Activated CD8-positive, alpha-beta memory T cell treated with anti-CD3 and anti-CD28 coated beads, Interleukin-2, amount 50 U/mL, for 48 hours (primary cell): ENCODE measurements at places on chromosomes 7 and 10.

- no peak for DNase-seq
These were observed 571 bp upstream of the PRKAR2B start for GRCh38 chr7:107043921-107044346.

DNA sequence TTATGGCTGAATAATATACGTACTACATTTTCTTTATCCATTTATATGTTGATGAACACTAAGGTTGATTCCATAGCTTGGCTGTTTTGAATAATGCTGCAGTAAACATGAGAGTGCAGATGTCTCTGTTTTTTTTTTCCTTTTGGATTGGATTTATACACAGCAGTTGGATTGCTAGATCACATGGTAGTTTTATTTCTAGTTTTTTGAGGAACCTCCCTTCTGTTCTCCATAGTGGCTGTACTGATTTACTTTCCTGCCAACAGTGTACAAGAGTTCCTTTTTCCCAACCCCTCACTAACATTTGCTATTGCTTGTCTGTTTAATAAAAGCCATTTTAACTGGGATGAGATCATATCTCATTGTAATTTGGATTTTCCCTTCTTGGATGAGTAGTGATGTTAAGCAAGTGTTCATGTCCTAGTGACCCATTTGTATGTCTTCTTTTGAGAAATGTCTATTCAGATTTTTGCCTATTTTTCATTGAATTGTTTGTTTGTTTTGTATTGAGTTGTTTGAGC is 36.0 kb downstream of the ABCA13 start:
- DNase-seq, result no peak

- no peak for DNase-seq
These were observed 285.7 kb downstream of the FGFR2 start for GRCh38 chr10:121312587-121312986.

- no peak for DNase-seq
These were observed 379.0 kb upstream of the CNTNAP2 start for GRCh38 chr7:145737617-145738016.

DNA sequence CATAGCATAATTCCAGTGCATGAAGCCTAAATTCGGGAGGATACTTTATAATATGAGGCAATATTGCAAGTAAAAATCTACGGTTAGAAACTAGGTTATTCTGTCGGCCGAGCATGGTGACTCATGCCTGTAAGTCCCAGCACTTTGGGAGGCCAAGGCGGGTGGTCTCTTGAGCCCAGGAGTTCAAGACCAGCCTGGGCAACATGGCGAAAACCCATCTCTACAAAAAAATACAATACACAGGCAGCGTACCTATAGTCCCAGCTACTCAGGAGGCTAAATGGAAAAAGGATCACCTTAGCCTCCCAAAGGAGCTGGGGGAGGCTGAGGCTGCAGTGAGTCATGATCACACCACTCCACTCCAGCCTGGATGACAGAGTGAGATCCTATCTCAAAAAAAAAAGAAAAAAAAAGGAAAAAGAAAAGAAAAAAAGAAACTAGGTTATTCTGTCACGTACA is 14.2 kb downstream of the SKAP2 start:
- no peak for DNase-seq

DNA sequence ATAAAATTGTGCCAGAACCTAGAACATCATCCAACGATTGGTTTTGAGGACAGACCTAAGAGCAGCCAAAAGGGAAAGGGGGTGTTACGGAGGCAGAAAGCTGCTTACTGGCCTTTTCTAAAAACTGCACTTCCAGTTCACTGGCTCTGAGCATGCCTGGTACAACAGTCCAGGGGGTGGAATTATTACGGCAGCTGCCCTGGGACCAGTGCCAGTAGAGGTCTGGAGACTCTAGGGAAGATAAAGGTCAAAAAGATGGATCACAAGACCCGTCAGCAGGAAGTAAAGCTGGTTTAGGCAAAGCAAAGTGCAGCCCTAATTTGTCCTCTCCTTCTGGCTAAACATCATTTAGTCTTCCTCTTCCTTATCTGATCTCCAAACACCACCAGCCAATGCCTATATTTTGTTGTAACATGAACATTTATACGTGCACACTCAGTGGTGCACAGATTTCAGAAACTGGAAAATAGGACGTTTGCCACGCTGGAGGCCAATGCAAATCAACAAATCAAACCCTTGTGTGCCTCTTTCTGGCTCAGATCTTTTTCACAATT is 216.4 kb upstream of the DPP6 start:
- no peak for DNase-seq

DNA sequence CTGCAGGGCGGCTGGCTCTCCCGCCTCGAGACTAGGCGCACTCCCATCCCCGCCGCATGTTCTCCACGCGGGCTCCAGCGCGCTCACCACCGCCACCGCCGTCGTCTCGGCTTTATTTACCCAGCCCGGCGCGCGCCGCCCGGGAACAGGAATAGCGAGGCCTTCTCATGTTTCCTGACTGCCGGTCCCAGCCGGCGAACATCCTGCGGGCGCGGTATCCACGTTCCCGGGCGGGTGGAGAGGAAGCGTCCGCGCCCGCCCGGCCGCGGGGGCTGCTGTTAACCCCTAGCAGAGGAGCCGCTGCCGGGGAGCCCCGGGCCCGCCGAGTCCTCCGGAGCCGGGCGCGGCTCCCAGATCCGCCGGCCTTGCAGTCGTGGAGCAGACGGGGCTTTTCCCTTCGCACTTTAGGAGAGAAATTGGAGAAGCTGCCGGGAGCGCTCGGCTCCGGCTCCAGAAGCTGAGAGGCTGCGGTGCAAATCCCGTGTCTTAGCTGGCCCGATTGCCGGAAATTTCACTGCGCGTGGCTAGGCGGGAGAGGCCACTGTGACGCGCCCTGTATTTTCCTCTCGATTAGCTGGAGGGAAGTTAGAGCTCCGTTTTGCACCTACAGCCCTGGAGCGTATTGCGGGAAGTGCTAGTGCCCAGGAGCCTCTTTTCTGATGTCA is at the start of gene MKX:
TSS of gene MKX (minus strand) at position 88 of the 665 bp plus-strand sequence. CDS start 2,404 bp downstream, outside the sequence.
- peak; percentile 61 for DNase-seq

- DNase-seq, result no peak
These were observed 24.4 kb upstream of the C10orf53 start for GRCh38 chr10:49655099-49655498.

DNA sequence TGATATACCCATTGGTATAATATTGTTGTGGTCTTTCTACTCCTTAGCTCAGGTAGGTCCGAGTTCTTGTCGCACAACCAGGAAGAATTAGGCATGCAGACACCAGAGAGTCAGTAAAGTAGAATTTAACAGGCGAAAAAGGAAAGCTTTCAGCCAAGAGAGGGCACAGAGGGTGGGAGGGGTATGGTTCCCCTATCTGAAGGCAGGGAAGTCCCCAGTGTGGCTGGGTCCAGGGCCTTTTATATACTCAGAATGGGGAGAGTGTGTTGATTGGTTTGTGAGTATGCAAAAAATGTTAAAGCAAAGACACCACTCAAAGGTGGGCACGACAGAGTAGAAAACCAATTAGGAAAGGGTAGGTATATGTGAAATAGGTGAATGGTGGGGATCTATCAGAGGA is 53.9 kb downstream of the IMMP2L start:
- no peak for DNase-seq

GRCh38 chr7:65251851-65252620 is 121.6 kb upstream of the ZNF92 start:
- DNase-seq, result peak; percentile 61

DNA sequence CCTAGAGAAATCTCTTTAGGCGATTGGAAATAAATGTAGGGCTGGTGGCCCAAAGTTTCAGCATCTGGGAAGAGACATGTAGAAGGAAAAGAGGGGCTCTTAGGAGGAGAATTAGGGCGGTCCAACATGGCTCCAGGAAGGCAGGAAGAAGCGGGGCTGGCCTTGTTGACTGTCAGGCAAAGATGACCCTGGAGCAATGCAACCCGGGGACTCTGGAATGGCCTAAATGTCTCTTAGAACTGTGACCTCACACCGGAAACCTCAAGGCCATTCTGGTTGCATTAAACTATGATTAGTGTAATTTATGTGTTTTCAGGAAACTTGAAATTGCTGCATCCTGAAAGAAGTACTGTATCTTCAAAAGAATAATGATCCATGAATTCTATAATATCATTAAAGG is 66.8 kb downstream of the NRP1 start:
- no peak for DNase-seq

DNA sequence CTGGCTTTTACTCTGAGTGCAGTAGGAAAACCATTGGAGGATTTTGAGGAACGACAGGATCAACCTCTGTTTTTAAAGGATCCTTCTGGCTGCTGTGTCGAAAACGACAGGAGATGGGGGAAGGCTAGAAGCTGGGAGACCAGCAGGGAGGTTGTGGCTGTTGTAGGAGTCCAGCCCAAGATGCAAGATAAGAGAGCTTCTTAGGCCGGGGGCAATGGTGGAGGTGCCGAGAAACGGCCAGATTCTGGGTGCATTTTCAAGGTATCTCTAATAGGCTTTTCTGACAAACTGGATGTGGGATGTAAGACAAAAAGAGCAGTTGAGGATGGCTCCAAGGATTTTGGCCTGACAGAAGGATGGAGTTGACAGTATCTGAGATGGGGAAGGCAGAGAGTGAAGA is 10.3 kb upstream of the PVRIG start:
- no peak for DNase-seq

GRCh38 chr10:131141645-131142516 is 169.6 kb downstream of the TCERG1L start:
- DNase-seq, result no peak

GRCh38 chr7:52472006-52472620 is 563.3 kb upstream of the POM121L12 start:
- DNase-seq, result no peak

DNA sequence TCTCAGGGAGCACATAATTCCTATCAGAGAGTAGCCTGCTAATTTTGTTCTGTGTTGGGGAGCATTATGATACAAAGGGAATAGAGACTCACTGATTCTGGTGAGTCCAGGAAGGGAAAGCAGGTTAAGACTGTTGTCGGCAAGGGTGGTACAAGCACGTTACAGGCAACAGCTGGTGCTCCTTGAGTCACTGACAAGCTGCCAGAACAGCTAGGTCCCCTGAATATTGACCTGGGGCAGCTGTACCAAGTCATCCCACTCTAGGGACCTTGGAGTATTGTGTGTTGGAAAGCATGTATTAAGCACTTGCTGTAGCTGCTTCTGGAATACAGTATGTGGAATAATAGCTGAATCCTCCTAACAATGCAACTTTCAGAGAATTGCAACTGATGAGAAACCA is 37.0 kb upstream of the GLCCI1 start:
- no peak for DNase-seq

DNA sequence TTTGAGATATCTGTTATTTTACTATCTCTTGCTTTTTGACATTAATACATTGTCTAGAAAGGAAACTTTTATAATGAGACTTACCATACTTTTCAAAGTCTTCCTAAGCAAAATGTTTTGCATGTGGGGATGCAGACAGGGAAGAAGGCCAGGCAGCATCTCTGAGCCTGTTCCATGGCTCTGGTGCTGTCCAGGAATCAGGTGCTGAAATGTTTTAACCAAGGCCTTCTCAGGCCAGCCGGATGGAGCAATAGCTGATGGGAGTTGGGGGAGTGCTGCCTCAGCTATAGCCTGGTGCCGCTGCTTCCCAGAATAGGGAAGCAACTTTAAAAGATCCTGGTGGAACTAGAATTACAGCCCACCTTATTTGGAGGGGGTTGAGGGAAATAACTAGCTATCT is 38.5 kb downstream of the CRTAC1 start:
- DNase-seq, result no peak

- no peak for DNase-seq
These were observed 31.8 kb upstream of the TM9SF3 start for GRCh38 chr10:96618653-96619052.

GRCh38 chr10:102450124-102450373 is 1.3 kb downstream of the C10orf95 start:
- no peak for DNase-seq

DNA sequence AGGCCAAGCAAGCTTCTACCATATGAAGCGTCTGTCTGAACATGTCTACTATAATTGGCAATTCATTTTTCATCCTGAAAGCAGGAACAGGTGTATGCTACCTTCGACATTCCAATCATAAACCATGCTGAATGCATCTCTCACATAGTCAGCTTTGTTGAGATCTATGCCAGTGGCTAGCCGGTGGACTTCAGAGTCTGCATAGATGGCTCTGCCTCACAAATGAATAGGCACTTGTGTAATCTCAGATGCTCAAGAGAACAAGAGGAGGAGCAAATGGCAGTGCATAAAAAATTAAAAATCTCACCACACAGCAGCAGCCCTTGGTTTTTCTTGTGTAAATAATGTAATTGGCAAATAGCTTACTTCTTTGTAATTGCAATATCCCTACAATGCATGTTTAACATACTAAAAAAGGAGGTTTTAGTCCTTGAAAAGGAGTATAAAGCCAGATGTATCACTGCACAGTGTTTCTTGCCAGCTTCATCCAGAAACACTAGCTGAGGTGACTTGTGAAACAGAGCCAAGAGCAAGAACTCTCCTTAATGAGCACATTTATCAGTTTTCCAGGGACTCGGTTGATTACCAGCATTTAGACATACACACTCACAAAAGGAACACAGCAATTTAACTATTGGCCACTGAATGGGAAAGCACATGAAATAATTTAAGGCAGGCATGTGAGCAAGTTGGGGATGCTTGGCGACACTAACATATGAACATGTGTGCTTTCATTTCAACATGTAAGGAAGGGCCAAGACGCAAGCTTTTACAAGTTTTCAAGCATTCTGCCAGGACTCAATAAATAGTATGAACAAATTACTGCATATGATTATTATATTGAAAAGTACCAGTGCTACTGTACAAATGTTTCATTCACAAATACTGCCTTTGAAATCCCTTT is 249.9 kb upstream of the PLXNA4 start:
- no peak for DNase-seq

- no peak for DNase-seq
These were observed 198.4 kb downstream of the TPST1 start for GRCh38 chr7:66403564-66403963.

- DNase-seq, result no peak
These were observed 388 bp downstream of the ECD start for GRCh38 chr10:73167458-73167782.

GRCh38 chr10:125479059-125479458 is 203.9 kb downstream of the TEX36 start:
- DNase-seq, result no peak

GRCh38 chr7:38502289-38502688 is 128.9 kb downstream of the AMPH start:
- no peak for DNase-seq

GRCh38 chr7:102973096-102973802 is 60.4 kb downstream of the LRRC17 start:
- DNase-seq, result no peak

- DNase-seq, result no peak
These were observed 40.7 kb upstream of the EBLN1 start for GRCh38 chr10:22258471-22258870.

DNA sequence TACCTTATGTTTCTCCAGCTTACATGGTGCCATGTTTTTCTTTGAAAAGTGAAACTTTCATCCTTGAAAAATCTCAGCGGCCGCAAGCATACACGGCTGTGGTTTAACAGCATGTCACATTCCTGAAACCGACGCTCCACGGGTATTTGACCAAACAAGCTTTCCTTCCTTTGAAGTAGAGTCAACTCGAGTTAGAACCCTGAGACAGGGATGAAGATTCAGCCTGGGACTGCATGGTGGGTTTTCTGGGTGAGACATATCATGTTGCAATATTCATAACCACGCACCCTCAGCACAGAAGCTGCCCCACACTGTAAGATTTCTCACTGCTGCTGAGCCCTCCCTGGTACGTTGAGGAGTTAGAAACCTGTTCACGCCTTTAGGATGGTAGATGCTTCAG is 8.1 kb downstream of the CYP26A1 start:
- DNase-seq, result no peak
